Central memory CD4-positive, alpha-beta T cell (primary cell): ENCODE measurements at places on chromosomes 4 and X.

DNA sequence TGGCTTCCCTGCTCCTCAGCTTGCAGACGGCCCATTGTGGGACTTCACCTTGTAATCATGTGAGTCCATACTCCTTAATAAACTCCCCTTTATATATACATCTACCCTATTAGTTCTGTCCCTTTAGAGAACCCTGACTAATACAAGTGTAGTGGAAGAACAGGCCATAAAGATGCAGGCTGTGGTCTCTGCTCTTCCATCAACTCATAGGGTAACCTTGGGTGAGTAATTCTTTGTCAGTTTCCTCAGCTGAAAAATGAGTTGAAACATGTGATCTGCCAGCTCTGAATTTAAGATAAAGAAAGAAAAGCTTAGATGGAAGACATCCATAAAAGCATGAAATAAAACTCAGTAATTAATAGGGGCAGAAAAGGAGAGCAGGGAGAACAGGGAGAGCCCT, 103.6 kb downstream of the ENOX2 start:
- DNase-seq: no peak

- no peak for DNase-seq
Measured at GRCh38 chr4:67344594-67345380, 200.5 kb downstream of the CENPC start.

GRCh38 chr4:19030536-19030935, 1009.0 kb upstream of the LCORL start:
- no peak for DNase-seq

GRCh38 chr4:122826553-122827257, at the start of gene FGF2:
TSS of gene FGF2 (plus strand) at chr4:122826831. CDS start at chr4:122827175, 344 bp downstream.
- DNase-seq: no peak

- no peak for DNase-seq
Measured at GRCh38 chrX:153633607-153634180, 13.3 kb upstream of the DUSP9 start.
